NCI-H1105 treated with DMSO at 0.1 percent for 48 hours (cell line): ENCODE measurements at places on chromosomes 2 and 18.

GRCh38 chr2:18518116-18519111 lies 42.0 kb downstream of the RDH14 start:
- no peak for DNase-seq

DNA sequence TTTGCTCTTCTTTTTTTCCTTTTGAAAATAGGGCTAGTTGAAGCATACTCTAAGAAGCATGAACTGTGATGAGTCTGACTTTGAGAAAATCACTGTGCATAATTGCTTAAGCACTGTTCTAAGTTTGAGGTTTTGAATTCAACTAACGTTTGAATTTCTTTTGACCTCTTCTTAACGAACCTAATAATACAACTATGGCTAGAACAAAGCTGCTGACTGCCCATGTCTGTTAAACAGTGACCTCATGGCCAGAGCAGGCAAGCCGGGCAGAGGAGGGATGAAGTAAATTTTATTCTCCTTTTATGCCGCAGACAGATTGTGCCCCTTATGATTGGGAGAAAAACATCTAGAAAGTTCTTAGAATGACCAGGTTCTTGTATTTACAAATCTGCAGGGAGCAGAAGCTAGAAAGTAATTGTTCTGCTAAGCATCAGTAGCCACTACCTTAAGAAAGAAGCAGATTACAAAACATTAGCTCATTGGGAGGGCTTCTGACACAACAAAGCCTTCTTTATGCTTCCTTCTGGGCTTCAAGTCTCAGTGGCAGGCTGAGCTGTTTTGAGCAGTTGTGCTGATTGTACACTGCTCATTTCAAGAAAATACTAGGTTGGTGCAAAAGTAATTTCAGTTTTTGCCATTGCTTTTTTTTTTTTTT lies 97.8 kb upstream of the RASGRP3 start:
- no peak for DNase-seq

DNA sequence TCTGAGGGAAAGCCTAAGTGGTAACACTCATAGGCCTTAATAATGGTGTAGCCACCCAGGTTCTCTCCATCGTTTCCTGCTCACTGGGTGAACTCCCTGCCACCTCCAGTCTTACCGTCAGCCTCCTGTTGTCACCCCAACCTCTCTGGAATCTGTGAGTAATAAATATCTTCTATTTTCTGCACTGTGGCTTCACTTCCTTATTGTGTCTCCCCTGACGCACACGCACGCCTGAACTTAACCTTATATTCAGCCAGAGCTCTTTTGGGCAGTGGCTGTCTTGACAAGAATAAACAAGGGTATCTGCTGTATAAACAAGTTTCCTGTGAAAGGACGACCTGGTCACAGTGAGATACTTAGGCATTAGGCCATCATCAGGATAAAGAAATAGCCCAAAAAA lies 467.2 kb downstream of the SPAG16 start:
- no peak for DNase-seq

- no peak for DNase-seq
These were observed 31.9 kb downstream of the SLC66A3 start for GRCh38 chr2:11187083-11187619.

DNA sequence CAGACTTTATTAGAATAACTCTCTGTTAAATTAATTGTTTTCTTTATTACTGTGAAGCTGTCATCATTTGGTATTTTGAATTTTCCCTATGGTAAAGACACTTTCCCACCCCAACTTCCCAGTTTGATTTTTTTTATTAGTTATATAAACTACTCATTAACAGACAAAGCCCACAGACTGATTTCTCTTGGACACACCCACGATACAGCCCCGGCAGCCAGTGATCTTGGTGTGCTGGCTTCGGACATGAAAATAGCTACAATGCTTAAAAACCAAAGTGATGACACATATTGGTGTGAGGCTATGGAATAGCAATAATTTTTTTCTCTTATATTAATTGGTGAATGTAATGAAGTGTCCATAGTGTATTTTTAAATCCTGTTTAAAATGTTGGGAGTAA lies 225.4 kb upstream of the SIX3 start:
- DNase-seq: no peak

DNA sequence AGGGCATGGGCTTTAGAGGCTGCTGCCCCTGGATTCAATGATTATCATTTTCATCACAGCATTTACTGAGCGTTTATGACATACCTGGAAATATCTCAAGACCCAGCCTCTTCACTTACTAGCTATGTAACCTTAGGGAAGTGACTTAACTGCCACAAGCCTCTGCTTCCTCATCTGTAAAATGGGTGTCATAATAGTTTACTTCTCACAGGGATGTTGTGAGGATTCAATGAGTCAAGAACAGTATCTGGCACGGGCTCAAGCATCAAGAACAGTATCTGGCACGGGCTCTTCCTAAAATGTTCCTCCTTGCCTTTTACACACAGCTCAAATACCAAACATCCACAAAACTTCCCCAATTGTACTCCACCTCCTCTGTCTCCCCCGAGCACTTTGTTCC lies 31.4 kb downstream of the LGALSL start:
- no peak for DNase-seq

DNA sequence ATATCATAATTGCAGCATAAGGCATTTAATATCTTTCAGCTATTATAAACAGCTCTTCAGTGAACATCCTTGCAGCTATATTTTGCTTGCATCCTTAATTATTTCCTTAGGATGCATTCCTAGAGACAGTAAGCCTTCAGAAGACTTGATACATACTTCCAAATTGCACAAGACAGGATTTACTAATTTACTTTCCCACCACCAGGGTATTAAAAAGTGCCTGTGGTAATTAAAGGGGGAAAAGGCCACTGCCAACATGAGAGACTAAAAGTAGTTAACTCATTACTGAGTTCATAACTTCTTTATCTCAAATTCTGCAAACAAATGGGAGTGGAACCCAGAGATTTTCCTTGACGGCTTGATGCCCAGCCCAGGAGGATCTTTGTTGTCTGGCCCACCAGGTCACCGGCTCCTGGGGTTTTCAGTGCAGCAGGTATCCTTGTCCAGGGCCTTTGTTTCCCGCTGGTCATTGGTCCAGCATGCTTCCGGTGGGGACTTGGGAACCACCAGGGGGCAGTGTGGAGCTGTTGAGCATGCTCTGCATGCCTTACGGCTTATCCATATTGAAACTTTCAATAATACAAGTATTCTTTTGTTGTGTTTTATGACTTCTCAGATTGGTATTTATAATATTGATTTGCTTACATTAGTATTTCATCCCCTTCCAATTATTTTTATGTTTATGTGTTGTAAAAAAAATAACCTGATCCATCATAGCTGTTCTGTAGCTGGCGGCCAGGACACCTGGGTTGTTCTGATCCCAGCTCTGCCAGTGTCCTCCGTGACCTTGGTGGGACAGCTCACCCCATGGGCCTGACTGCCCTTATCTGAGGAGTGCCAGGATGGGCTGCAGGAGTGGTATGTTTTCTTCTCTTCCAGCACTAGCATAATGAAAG lies 61.4 kb downstream of the TGOLN2 start:
- DNase-seq: no peak

DNA sequence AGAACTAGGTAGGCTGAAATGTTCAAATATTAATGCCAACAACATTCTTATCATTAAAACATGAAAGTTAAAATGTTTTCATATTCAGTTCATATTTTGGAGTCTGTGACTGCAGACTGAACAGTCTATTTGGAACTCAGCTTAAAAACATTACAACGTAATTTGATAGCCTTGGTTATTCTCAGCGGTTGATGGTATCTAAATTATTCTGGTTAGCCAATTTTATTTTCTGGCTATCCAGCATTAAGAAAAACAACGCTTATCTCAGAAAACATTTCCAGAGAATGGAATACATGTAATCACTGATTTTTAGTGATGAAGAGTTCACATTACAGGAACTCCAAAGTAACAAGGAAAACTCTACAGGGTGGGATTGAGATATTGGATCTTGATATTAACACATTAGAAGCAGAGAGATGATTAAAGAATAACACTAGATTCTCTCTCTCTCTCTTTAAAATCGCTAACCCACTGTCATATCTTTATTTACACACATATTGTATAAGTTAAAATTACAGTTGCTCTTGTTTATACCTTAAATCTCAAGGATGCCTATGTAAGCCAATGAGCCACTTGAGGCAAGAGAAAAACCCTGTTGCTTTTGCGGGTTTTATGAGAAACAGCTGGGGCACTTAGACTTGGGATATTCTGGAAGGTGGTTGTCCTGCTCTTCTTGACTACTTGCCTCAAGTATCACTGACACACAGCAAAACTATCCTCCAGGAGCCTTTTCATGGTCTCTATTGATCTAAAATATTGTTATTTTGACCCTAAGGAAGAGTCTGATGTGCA lies 84.9 kb downstream of the ICOS start:
- peak; percentile 1 for DNase-seq

GRCh38 chr18:56510108-56510507 lies 128.3 kb downstream of the TXNL1 start:
- DNase-seq: no peak

DNA sequence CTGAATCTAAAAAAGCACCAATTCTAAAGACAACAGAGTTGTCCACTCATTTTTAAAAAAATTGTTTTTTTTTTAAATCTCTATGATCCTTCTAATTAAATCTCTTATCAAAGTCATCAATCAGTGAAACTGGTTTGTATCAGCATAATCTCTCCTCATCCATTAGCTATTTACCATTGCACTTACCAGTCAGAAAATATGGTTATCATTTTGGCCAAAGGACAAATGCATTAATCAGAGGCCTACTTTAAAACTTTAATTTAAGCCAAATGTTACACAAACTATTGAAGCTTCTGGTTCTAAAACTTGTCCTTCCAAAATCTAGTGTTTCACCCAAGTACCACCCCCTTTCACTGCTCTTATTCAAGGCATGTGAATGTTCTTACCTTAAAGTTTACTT lies 3.8 kb downstream of the C18orf32 start:
- no peak for DNase-seq

DNA sequence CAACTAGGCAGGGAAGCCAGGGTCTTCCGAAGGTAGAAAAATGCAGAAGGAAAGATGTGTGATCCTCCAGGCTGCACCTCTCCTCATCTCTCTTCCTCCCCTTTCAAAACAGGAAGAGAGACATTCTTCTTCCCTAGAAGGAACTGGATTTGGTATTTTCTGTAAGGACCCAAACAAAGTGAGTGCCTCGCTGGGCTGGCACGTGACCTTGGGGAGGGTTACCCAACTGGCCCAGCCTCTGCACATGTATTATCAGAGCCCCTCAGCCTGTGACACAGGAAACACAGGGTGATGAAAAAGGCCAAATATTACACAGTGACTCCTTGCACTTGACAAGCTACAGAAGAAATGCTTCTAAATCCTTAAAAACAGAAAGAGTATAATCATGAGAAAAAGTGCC lies 2.3 kb downstream of the HJURP start:
- no peak for DNase-seq

DNA sequence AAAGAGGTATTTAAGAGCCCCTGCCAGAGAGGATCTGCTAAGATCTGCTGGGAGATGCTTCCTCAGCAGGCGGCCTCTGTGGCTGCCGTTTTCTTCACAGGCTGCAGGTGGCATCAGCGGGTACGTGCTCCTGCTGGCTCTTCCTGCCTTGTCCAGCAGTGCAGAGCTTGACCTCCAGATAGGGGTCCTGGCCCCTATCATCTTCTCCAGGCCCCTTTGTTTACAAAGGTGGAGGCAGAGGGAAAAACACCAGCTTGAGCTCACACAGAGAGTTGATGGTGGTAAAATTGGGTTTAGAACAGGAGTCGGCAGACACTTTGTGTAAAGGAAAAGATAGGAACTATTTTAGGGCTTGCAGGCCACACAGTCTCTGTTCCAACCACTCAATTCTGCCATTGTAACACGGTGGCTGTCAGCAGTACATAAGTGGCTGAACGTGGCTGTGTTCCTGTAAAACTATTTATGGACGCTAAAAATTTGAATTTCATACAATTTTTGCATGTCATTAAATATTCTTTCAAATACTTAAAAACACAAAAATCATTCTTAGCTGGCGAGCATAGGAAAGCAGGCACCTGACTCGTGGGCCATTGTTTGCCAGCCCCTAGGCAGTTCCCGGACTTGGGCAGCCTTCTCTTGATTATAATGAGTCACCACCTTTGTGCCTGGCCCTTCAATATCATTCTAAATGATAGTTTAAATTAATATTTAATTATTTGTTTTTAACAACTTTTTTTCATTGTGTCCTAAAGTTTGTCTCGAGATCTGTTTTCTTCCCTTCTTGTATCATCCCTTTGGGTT lies 98.2 kb upstream of the B3GNT7 start:
- DNase-seq: no peak

GRCh38 chr2:56666777-56667176 lies 483.0 kb downstream of the CCDC85A start:
- DNase-seq: no peak

GRCh38 chr2:13002536-13003331 lies 286.0 kb downstream of the TRIB2 start:
- DNase-seq: no peak

GRCh38 chr2:29073933-29074332 lies 390 bp downstream of the PCARE start:
- no peak for DNase-seq

GRCh38 chr18:25454270-25454659 lies 102.3 kb upstream of the ZNF521 start:
- DNase-seq: no peak

GRCh38 chr2:69221960-69222751 lies 164.9 kb downstream of the GFPT1 start:
- DNase-seq: no peak

- peak; percentile 72 for DNase-seq
These were observed 488.6 kb upstream of the SMIM21 start for GRCh38 chr18:75915941-75916623.

DNA sequence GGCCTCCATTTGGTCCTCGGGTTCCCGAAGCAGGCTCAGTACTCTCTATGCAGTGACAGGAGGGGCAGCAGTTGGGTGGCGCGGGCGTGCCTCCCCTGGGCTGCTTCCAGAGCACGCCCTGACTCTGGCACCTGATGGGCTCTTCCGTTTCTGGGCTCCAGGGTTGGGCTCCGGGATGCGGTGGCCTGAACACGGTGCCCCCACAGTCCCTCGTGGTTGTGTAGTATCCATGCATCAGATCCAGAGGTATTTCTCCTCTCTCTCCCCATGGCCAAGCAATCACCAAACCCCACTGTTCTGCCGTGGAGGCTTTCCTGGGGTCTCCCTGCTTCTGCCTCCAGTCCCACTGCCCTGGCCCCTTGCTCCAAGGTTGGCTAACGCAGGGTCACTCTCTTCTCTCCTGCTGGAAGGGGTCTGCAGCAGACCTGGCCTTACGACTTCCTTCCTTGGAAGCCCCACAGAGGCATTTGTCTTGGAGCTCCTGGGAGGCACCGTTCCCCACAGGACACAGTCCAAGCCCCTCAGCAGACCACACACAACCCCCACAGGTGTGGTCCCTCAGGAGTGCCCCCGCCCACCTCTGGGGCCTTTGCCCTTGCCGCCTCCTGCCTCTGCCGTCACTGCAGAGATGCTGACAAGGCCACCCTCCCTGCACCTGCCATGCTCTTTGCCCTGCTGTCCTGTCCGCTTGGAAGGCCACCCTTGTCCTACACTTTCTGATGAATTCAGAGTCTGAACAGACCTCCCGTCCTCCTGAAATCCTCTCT lies 136.6 kb upstream of the ASB18 start:
- DNase-seq: no peak

GRCh38 chr2:199471443-199472057 lies 13.8 kb upstream of the SATB2 start:
- DNase-seq: no peak
